ENCODE measurements at places on chromosomes 1 and 21.

- DNase-seq: no peak
Measured at GRCh38 chr1:234489698-234490077, 10.7 kb upstream of the TARBP1 start.

DNA sequence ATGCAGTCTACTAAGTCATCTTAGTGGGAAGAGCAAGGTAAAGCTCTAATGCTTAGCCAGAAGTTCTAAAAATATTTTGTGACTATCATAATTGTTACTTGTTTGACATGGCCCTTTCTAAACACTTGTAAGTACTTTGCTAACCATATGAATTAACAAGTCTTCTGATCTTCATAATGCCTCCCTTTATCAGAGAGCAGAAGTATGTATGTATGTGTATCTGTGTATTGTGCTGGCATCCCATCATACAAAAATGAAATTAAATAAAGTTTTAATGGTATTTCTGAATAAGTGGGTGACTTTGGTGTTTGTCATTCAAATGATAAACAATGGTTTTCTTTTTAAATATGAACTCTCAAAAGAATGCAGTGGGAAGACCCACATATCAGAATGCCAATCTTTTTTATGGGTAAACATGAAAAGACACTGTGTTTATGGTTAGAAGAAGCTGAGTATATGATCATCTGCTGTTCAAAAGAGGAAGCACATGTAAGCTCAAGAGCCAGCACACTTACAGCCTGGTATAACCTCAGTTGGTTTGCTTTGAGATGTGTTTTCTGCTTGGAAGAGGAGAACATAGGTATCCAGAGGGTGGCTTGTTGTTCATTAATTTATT lies 159.6 kb downstream of the CLEC20A start:
- DNase-seq: no peak

DNA sequence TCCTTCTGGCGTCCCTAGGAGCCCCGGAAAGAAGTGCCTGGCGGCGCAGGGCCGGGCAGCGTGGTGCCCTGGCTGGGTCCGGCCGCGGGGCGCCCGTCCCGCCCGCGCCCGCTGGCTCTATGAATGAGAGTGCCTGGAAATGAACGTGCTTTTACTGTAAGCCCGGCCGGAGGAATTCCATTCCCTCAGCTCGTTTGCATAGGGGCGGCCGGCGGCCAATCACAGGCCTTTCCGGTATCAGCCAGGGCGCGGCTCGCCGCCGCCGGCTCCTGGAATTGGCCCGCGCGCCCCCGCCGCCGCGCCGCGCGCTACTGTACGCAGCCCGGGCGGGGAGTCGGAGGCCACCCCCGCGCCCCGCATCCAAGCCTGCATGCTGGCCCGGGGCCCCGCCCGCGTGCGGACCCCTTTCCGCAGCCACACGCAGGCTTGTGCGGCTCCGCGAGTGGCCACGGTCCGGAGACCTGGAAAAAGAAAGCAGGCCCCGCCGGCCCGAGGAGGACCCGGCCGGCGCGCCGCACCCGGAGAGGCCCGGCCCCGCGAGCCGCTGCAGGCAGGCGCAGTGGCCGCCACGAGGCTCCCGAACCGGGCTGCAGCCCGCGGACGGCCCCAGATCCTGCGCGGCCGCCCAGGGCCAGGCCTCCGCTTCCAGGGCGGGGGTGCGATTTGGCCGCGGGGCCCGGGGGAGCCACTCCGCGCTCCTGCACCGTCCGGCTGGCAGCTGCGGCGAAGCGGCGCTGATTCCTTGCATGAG lies 160.4 kb downstream of the RUNX1 start:
- DNase-seq: peak; percentile 97

- no peak for DNase-seq
Measured at GRCh38 chr1:9200441-9200840, 34.1 kb upstream of the H6PD start.

- DNase-seq: no peak
Measured at GRCh38 chr1:234315091-234315541, 58.1 kb upstream of the COA6 start.

DNA sequence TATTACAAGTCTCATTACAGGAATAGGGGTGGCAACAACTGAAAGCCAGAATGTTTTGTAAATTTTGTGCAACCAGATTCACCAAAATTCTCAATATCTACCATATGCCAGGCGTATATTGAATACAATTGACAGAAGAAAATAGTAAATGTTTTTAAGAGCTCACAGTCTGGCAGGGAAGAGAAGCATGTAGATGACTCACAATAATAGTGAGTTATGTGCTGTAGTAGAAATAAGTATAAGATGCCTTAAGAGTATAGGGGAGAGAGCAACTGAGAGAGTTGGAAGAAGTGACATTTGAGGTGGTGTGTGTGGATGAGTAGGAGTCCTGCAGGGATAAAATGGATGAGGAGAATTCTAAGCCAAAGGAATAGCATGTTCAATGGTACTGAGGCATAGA lies 170.5 kb upstream of the FGGY start:
- no peak for DNase-seq

GRCh38 chr1:170596701-170597100 lies 64.7 kb downstream of the GORAB start:
- DNase-seq: no peak

DNA sequence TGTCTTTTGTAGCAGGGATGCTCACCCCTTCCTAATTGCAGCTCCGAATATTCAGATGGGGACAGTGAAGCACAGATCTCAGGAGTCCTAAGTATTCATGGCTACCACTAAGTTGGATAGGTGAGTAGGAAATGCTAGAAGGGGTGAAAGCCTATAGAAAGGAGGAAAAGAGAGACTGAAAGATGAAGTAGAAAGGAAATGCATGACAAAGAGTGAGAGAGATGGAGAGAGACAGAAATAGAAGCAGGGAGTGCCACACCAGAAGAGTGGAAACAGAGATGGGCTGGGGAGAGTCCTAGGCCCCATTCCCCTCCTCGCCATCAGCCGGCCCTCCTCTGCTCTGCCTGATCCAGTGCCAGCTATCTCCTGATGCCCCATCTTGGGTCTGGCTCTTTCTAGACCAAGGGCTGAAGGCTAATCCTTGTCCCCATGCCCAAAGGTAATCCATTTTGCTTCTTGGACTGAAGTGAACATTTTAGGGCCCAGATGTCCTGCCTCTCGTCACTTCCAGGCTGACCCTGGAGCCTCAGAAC lies 2.0 kb downstream of the PEA15 start:
- no peak for DNase-seq

DNA sequence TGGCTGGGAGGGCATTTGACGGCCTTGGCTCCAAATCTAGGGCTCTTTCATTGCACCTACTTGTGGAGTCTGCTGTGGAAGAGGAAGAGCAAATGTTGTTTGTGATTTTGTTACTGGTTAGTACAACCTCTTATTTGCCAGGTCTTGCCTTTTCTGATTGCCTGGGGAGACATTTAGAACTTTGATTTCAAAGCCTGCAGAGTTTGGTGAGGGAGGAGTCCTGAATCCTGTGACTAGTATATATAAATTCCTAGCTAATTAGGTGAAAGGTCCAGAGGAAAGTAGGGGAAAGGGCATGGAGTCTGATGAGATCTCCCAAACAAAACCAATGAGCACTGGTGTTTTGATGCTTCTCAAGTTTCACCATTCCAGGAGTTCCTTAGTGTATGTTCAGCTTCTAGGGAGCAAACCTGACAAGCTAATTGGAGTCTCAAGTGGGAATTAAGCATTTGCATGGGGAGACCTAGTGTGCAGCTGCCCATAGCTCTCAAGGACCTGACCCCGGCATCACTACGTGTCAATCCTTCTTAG lies 5.1 kb upstream of the HMGCS2 start:
- DNase-seq: no peak

DNA sequence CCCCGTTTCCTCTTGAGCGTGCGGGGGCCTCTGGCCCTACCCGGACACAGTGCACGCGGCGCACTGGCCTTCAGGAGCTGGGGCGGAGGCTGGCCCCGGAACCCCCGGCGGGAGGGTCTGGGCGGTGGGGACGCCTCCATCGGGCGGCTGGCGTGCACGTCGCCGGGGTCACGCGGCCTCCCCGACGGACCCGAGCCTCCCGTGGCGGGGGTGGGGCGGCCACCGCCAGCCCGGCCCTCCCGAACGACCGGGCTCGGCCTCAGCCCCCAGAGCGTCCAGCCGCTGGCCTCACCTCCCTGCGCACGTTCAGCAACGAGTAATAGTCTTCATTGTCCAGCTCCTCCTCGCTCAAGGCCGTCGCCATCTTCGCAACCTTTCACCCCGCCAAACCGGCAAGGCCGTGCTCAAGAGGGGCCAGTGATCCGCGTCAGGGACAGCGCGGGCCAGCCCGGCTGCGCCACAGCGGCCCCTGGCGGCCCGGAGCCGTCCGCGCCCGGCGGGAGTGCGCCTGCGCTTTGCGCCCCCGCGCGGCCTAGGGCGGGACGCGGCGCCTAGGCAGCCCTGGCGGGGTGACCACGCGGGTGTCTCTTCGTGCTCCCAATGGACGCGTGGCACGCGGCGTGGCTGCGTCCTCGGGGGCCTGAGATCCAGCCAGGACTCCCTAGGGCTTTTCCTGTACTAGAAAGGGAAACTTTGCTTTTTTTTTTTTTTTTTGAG lies at the start of gene DNAJC11:
TSS of gene DNAJC11 (minus strand) at position 380 of the 717 bp plus-strand sequence. CDS start at position 364, 16 bp downstream.
- DNase-seq: peak; percentile 74

DNA sequence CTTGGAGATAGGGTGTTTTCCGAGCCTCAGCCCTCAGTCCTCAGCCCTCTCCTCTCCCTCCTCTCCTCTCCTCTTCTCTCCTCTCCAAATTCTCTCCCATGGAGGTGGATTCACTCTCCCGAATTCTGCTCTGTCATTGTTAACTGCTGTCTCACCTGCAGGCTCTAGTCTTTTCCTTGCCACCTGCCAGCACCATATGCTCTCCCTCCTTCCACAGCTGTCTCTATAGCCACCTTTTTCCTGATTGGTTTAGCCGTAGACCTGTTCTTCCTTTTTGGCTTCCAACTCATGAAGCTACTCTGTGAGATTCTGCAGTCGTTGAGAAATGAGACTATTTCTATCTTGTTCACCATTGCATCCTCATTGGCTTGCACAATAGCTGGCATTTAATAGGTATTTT lies 19.7 kb downstream of the COG2 start:
- DNase-seq: no peak

DNA sequence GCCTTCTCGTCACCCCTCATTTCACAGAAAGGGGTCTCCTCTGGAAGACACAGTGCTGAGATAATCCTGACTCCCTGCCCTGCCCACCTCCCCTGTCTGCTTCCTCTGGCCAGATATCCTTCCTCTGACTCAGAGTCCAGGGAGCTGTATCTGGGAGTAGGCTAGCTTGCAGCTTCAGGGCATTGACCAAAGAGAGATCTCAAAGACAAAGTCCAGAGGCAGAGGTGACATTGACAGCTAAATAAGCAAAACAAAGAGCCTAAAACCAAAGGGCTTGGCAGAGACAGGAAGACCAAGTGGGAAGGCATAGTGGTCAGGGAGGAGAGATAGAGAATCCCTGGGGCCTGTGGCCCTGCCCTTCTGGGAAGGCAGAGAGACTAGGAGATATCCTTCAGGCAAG lies 64.9 kb downstream of the TNR start:
- DNase-seq: no peak

DNA sequence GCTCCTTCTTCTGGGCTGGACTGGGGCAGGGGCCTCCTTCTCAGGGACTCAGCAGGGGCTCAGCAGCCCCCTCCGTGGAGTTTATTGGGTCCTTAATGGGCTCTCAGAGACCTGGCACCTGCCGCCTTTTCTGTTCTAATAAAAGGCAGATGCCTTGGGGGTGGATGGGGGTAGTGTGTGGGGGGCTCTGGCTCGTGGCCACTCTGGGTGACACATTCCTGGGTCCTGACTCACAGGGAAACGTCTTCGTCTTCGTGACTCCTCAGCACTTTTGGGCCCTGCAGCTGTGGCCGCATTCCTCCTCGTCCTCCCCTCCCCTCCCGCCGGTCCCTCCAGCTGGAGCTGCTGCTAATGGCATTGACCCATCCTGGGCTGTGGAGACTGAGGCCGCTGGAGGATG lies 107.8 kb upstream of the WNT4 start:
- no peak for DNase-seq

DNA sequence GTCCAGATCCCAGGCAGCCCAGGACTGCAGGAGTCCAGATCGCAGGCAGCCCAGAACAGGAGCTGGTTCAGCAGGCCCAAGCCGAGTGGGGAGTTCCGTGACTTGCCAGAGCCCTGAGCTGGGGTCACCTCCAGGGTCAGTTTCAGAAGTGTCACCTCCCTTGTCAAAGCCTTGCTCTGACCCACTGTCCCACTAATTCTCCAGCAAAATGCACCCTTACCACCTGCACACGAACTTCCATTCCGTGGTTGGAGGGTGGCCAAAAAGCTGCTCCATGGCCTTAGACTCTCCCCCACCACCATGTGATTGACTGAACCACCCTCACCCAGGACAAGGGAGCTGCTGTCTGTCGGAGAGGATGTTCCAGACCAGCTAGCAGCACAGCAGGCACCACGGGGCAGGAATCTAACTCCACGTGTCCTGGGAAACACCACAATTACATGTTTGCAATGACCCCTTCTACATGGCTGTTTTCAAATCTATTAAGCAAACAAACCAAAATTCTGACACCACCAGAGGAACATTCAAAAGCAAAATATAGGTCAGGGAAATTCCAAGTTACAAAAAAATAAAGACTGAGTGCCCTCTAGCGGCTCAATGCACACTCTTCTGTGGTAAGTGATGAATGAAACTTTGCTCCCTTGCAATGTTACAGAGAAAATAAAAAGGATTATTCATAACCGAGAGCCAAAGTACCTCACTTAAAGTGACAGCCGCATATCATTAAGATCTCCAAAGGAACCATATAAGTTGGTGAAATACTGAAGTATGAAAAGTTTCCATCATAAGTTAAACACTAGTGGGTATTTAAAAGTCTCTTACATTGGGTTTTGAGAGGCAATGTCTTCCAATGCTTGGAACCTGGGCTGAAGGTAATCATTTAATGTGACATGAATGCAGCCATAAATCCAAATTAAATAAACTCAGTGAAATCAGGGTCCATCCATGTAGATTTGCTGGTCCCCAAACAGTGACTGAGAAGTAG lies 76.3 kb downstream of the NPHP4 start:
- peak; percentile 41 for DNase-seq

DNA sequence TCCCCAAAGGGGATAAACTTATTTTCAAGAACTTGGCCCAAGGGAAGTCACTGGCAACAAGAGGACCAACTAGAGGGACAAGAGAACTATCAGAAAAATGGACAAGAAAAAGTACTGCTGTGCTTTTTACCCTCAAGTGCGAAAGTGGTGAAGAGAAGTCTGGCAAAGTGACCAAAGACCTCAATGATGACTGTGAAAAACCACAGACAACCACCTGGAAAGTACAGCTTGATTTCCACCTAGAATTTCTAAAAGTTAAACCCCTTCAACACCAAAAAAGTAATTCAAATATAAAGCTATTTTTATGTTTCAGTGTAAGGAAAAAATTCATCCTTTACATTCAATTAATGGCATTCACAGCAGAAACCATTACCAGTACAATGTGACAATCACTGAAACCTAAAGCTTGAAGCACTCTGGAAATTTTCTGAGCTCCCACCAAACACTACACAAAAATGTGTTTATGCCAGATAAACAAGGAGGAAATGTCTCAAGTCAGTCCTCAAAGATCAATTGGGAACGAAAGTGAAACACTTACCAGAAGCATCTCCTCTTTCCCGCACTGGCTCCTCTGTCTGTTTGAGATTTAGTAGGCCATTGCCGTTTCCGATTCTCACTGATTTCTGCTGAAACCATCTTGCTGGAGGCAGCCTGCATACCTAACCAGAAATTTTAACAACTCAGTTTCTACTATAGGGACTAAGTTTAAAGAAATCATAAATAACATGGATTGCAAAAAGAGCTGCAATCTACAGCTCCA lies 8.3 kb downstream of the SDE2 start:
- no peak for DNase-seq

- no peak for DNase-seq
Measured at GRCh38 chr21:41504030-41504429, 3.9 kb downstream of the TMPRSS2 start.
